ENCODE measurements at places on chromosomes 1 and 21.
A peak's percentile ranks its signal among the peaks of the same experiment; 100 is the strongest.

GRCh38 chr1:161998811-161999210 lies 24.9 kb downstream of the OLFML2B start:
- no peak for DNase-seq

GRCh38 chr1:206738370-206739366 lies 31.9 kb upstream of the IL19 start:
- DNase-seq, result peak; percentile 41

GRCh38 chr1:62676611-62677356 lies 11.4 kb downstream of the DOCK7 start:
- peak; percentile 94 for DNase-seq

GRCh38 chr1:167110586-167110985 lies 16.7 kb downstream of the STYXL2 start:
- DNase-seq, result no peak

GRCh38 chr1:56938646-56939045 lies 27.2 kb downstream of the C8B start:
- DNase-seq, result no peak

GRCh38 chr1:169745015-169745861 lies 11.4 kb upstream of the SELE start:
- peak; percentile 23 for DNase-seq

- DNase-seq, result no peak
These were observed 29.5 kb downstream of the ST3GAL3 start for GRCh38 chr1:43736819-43737218.

- DNase-seq, result no peak
These were observed 139.1 kb upstream of the CHRM3 start for GRCh38 chr1:239247285-239247684.

DNA sequence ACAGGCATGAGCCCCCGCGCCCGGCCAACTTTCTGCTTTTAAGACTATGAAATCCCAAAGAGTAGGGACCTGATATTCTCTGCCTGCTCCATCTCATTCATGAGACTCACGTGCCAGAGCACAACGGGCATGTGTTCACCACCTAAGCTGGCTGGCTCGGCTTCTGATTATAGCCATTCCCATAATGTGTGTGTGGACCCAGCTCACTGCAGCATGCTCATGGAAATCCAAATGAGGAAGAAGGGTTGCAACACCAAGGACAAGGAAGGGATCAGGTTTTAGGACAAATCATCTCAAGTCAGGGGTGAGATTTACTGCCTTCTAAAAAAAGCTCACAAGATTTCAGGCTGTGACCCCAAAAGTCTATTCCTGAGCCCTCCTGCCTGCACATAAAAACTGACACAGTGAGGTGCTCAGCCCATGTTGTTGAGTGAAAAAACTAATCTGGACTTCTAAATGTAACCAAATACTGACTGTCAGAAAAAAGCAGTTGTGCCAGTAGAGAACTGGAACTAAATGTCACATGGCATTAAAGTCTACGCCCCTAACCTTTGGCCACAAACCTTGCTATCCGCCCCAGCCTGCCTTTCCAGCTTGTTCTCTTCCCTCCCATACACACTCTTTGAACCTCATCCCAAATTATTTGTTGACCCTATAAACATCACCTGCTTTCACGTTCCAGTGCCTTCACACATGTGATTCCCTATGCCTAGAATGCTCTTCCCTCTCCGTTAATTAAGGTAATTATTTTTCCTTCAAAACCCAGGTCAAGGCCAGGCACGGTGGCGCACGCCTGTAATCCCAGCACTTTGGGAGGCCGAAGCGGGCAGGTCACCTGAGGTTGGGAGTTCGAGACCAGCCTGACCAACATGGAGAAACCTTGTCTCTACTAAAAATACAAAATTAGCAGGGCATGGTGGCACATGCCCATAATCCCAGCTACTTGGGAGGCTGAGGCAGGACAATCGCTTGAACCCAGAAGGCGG lies 9.1 kb upstream of the COA7 start:
- no peak for DNase-seq

DNA sequence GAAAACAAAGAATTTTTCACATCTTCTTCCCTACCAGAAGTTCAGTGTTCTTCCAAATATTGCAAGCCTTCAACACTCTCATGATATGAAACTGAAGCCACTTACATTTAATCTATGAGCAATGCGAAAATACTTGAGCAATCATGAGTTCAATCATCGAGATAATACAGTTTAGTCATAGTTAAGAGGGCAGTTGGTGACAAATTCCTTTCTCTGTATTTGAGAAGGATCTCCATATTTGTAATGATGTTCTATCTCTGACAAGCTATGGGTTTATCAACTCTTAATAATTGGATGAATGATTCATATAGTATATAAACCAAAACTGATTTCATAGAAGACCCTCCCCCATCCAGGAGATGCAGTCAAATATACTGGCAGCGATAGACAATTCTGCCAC lies 29.7 kb upstream of the PYHIN1 start:
- no peak for DNase-seq

GRCh38 chr21:35208810-35209517 lies 159.9 kb upstream of the RUNX1 start:
- no peak for DNase-seq

DNA sequence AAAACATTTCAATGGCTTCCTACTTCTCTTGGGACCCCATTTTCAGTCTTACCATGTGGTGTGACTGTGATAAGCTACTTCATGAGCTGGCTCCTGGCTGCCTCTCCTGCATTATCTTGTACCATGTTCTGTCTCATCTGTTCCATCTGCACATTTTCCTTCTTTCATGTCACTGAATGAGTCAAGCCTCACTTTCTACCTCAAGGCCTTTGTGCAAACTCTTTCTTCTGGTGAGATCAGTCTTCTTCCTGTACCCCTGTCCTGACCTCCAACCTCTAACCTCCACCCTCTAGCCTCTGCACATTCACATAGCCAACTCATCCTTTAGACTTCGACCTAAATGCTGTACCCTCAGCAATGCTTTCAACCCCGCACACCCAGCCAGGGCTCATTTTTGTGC lies 9.6 kb upstream of the FAM78B start:
- no peak for DNase-seq

GRCh38 chr1:184034761-184035379 lies 2.7 kb downstream of the COLGALT2 start:
- DNase-seq, result no peak

DNA sequence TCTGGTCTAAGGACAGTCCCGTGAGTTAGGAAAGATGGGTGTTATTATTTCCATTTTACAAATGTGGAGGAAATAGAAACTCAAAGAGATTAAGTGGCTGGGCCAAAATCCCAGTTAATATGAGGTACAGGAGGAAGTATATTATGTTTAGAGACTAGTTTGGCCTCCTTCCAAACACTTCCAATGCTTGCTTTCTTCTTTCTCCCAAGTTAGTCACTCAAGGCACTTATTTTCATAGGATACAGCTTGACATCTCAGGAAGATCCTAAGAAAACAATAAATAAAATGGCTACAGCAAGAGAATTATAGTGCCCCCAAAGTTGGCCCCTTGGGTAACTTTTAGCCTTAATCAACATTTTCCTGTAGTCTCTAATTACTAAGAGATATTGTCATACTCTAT lies 47.5 kb upstream of the IPO9 start:
- peak; percentile 64 for DNase-seq

GRCh38 chr1:152227310-152227928 lies 3.4 kb upstream of the HRNR start:
- DNase-seq, result no peak

- no peak for DNase-seq
These were observed 154.4 kb downstream of the ZSCAN20 start for GRCh38 chr1:33626801-33627200.

DNA sequence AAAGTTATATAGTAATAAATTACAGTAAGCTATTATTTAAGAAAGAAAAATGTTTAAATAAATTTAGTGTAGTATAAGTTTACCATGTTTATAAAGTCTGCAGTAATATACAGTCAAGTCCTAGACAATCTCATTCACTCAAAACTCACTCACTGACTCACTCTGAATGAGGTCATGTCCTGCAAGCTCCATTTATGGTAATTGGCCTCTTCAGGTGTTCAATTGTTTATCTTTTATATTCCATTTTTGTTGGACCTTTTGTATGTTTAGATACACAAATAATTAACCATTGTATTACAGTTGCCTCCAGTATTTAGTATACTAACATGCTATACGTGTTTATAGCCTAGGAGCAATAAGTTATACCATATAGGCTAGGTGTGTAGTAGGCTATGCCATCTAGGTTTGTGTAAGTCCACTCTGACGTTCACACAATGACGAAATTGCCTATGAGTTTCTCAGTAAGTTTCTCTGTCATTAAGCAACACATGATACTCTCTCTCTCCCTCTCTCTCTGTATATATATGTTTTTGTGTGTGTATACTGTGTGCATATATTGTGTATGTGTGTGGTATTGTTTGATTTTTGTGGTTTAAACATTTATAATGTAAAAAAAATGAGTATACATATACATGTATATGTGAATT lies 161.2 kb downstream of the NCAM2 start:
- DNase-seq, result no peak

GRCh38 chr21:45312296-45312695 lies 24.6 kb upstream of the POFUT2 start:
- no peak for DNase-seq

DNA sequence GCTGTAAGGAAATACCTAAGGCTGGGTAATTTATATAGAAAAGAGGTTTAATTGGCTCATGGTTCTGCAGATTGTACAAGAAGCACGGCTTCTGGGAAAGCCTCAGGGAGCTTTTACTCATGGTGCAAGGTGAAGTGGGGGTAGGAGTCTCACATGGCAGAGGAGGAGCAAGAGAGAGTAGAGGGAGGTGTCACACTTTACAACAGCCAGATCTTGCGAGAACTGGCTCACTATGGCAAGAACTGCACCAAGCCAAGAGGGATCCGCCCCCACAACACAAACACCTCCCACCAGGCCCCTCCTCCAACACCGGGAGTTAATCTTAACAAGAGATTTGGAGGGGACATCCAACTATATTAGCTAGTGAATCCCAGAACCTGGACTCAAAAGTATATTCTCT lies 135.4 kb upstream of the SOD1 start:
- DNase-seq, result no peak

All from fibroblast of skin of right quadriceps (primary cell).